ENCODE measurements at places on chromosomes 2 and 18.
A peak's percentile ranks its signal among the peaks of the same experiment; 100 is the strongest.

DNA sequence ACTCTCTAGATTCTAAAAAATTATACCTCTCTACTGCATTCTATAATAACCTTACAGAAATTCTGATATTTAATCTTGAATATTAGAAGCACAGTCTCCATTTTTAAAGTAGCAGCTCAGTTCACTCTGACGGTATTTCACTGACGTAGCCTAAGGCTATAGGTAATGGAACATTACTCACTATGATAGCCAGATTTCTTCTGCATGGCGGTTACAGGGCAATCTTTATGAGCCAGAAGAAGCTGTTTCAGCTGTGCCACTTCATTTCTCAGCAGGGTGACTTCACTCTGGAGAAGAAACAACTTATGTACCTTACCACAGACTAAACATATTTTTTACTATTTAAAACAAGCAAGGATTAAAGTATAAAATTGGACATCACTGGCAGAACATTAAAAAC, 75.3 kb upstream of the CHN1 start:
- DNase-seq: no peak
- H3K27me3 ChIP-seq: no peaks in the 10 kb centered on the region
- no peaks in the 10 kb centered on the region for H3K4me1 ChIP-seq
- no peak overlapping the region for H3K4me3 ChIP-seq
- no peak overlapping the region for H3K27ac ChIP-seq

GRCh38 chr18:8322486-8322885, 286.8 kb upstream of the RAB12 start:
- DNase-seq: no peak
- H3K36me3 ChIP-seq: no peaks in the 10 kb centered on the region
- no peaks in the 10 kb centered on the region for H3K4me1 ChIP-seq
- H3K27me3 ChIP-seq: no peaks in the 10 kb centered on the region

DNA sequence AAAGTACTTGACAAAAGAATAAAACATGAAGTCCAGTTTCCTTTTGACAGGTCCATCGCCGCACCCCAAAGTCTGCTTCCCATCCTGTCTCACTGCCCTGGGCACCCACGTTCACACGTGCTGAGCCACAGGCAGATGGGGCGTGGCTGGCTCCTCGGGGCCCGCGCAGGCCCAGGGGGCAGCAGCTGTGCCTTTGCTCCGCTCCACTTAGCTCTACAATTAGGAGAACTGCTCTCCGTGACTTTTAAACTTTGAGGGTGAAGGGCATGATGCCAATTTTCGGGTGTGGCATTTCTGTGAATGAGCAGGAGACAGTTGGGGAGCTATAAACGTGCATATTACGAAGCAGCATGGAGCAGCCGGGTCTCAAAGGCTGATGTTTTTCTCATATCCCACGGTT, 152.4 kb downstream of the TDRD15 start:
- no peak for DNase-seq
- peaks cover 4% of the 10 kb centered on the region for H3K4me1 ChIP-seq
- no peak overlapping the region for H3K27ac ChIP-seq
- no peaks in the 10 kb centered on the region for H3K36me3 ChIP-seq

DNA sequence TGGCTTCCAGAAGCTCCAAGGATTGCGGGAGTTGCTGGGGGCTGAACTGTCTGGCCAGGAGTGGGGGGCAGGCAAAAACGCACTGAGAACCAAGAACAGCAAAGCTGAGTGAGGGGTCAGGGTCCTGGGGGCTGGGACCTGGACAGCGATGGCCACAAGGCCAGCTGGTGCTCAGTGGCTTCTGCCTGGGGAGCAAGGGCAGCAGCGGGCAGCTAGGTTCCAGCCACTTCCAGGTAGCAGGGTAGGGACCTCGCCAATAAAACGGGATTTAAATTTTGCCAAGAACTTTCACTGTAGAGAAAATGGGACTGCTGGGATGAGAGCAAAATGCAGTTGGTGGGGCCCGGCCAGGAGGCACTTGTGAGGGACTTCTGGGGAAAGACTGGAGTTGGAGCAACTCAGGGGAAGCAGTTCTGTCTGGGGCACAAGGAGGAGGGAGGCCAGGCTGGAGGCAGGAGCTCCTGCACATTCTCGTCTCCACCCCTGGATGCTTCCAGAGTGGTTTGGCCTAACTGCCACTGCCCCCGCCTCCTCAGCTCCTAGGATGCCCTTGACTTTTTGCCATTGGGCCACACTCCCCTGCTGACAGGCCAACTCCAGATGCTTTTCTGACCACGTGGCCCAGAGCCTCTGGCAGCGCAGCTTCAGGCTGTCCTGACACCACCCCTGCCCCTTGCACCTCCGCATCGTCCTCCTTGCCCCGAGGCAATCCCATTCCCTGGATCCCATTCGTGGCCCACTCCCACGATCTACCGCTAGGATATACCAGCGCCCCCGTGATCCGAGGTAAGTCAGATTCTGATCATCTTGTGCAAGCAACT, 5.5 kb upstream of the CCDC74A start:
- H3K36me3 ChIP-seq: no peaks in the 10 kb centered on the region
- no peak for DNase-seq
- H3K27ac ChIP-seq: no peak overlapping the region
- H3K4me3 ChIP-seq: no peak overlapping the region
- H3K27me3 ChIP-seq: no peaks in the 10 kb centered on the region
- no peaks in the 10 kb centered on the region for H3K4me1 ChIP-seq

- no peak overlapping the region for H3K4me3 ChIP-seq
- no peaks in the 10 kb centered on the region for H3K27me3 ChIP-seq
- no peaks in the 10 kb centered on the region for H3K36me3 ChIP-seq
Observed at GRCh38 chr2:179951680-179952079, 55.4 kb downstream of the CWC22 start.

- DNase-seq: no peak
- H3K27me3 ChIP-seq: no peaks in the 10 kb centered on the region
- H3K4me1 ChIP-seq: no peaks in the 10 kb centered on the region
Observed at GRCh38 chr2:241111440-241111805, 9.3 kb upstream of the MTERF4 start.

DNA sequence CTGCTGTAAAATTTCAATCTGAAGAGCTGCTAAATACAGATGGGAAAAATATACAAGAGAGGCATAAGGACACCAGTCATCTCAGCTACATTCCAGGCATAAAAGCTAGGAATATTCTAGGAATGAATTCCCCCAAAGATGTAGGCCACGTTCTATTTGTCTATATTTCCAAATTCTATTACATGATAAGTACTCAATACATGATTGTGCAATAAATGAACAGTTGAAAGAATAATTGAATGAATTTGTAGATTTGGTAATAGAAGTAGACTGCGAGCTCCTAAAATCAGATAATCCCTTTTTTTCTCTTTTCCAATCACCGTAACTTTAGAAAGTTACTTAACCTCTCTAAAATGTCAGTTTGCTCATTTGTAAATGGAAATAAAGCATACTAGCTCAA, 48.5 kb upstream of the KCNH7 start:
- no peak overlapping the region for H3K27ac ChIP-seq
- H3K36me3 ChIP-seq: no peaks in the 10 kb centered on the region
- no peak for DNase-seq

GRCh38 chr2:71682341-71682740, 229.0 kb downstream of the DYSF start:
- DNase-seq: no peak
- no peaks in the 10 kb centered on the region for H3K36me3 ChIP-seq
- H3K27me3 ChIP-seq: no peaks in the 10 kb centered on the region
- peaks cover 10% of the 10 kb centered on the region for H3K4me1 ChIP-seq
- H3K4me3 ChIP-seq: no peak overlapping the region

- DNase-seq: no peak
- H3K36me3 ChIP-seq: no peaks in the 10 kb centered on the region
- no peaks in the 10 kb centered on the region for H3K4me1 ChIP-seq
- H3K4me3 ChIP-seq: no peak overlapping the region
- H3K27ac ChIP-seq: no peak overlapping the region
- no peaks in the 10 kb centered on the region for H3K27me3 ChIP-seq
Observed at GRCh38 chr2:150601280-150602038, 114.0 kb upstream of the RND3 start.

DNA sequence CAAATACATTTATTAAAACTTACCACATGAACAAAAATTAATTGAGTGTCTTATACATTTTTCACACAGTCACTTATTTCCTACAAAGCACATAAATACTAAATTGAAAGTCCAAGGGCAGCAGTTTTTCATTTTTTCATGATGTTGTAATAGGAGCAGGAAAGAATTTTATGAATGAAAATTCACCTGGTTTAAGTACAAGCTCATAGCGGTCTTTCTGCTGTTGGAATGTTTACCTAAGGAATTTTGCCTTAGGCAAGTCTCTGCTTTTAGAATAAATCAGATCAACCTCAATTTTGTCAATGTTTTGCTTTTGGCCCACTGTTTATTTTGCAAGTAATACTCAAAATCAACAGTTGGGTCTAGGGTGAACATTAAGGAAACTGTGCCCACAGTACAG, 40.0 kb downstream of the ETAA1 start:
- H3K27ac ChIP-seq: no peak overlapping the region
- H3K27me3 ChIP-seq: no peaks in the 10 kb centered on the region
- no peak for DNase-seq
- no peak overlapping the region for H3K4me3 ChIP-seq
- H3K4me1 ChIP-seq: no peaks in the 10 kb centered on the region

DNA sequence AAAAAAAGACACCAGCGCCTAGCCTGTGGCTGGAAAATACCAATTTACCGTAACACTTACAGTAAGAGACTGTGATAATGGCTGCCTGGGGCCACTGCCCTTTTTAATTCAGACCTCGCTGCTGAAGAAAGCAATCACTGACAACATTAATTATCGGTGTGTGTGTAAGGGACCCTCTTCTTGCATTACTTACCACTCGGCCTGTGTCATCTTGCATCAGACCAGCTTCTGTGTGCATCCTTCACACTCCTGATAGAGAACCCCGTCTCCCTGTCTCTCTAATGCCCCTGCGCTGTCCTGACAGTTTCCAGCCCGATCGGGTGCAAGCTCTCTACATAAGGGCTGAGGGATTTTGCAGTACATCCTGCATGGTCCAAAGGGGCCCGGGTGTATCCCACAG, 124.4 kb downstream of the ZNF516 start:
- no peak for DNase-seq
- no peaks in the 10 kb centered on the region for H3K36me3 ChIP-seq
- H3K27ac ChIP-seq: no peak overlapping the region
- H3K4me3 ChIP-seq: no peak overlapping the region

- H3K36me3 ChIP-seq: no peaks in the 10 kb centered on the region
- no peak overlapping the region for H3K27ac ChIP-seq
- no peaks in the 10 kb centered on the region for H3K27me3 ChIP-seq
- no peak for DNase-seq
- no peaks in the 10 kb centered on the region for H3K4me1 ChIP-seq
Observed at GRCh38 chr2:7973801-7974480, 707.9 kb upstream of the ID2 start.

GRCh38 chr2:102103992-102104871, 38.3 kb upstream of the IL1R1 start:
- H3K27me3 ChIP-seq: no peaks in the 10 kb centered on the region
- peak overlapping the region; percentile 83 for H3K27ac ChIP-seq

GRCh38 chr2:44618251-44619023, 256.7 kb downstream of the CAMKMT start:
- no peak overlapping the region for H3K27ac ChIP-seq
- no peak for DNase-seq
- no peak overlapping the region for H3K4me3 ChIP-seq
- no peaks in the 10 kb centered on the region for H3K4me1 ChIP-seq

GRCh38 chr2:149112068-149112467, 73.6 kb downstream of the LYPD6B start:
- no peak overlapping the region for H3K4me3 ChIP-seq
- H3K4me1 ChIP-seq: no peaks in the 10 kb centered on the region
- no peaks in the 10 kb centered on the region for H3K27me3 ChIP-seq
- no peak for DNase-seq
- H3K36me3 ChIP-seq: no peaks in the 10 kb centered on the region

- no peaks in the 10 kb centered on the region for H3K27me3 ChIP-seq
- no peak for DNase-seq
- no peak overlapping the region for H3K27ac ChIP-seq
- H3K36me3 ChIP-seq: no peaks in the 10 kb centered on the region
Observed at GRCh38 chr2:168758970-168759820, 43.2 kb upstream of the NOSTRIN start.

- H3K27me3 ChIP-seq: no peaks in the 10 kb centered on the region
- no peak overlapping the region for H3K27ac ChIP-seq
- DNase-seq: no peak
- no peaks in the 10 kb centered on the region for H3K4me1 ChIP-seq
Observed at GRCh38 chr18:40066368-40066767, 1888.7 kb upstream of the PIK3C3 start.

- no peaks in the 10 kb centered on the region for H3K36me3 ChIP-seq
- no peaks in the 10 kb centered on the region for H3K27me3 ChIP-seq
- no peak overlapping the region for H3K4me3 ChIP-seq
- no peak overlapping the region for H3K27ac ChIP-seq
Observed at GRCh38 chr2:60577682-60578283, 24.3 kb upstream of the BCL11A start.

DNA sequence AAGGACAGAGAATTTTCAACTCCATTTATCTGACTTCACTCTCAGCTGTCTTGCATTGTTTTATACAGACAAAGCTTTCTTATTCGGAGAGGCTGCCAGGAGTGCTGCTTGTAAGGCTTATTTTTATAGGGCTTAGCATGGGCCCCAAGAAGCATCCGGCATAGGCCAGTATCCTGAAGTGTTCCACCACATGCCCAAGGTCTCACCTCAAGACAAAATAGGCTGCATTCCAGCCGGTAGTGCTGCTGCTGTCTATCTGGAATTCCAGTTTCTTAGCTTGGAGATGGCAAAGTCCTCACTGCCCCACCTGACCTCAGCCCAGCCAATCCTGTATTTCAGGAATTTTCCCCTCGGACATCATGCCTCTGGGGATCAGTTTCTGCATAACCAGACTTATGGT, 47.6 kb upstream of the MCFD2 start:
- no peak overlapping the region for H3K4me3 ChIP-seq
- peaks cover 26% of the 10 kb centered on the region for H3K36me3 ChIP-seq
- peak overlapping the region; percentile 59 for H3K27ac ChIP-seq

GRCh38 chr18:68103561-68103960, 587.0 kb upstream of the DSEL start:
- no peaks in the 10 kb centered on the region for H3K27me3 ChIP-seq
- DNase-seq: no peak
- no peaks in the 10 kb centered on the region for H3K36me3 ChIP-seq
- no peak overlapping the region for H3K4me3 ChIP-seq
- H3K27ac ChIP-seq: no peak overlapping the region
- H3K4me1 ChIP-seq: no peaks in the 10 kb centered on the region

DNA sequence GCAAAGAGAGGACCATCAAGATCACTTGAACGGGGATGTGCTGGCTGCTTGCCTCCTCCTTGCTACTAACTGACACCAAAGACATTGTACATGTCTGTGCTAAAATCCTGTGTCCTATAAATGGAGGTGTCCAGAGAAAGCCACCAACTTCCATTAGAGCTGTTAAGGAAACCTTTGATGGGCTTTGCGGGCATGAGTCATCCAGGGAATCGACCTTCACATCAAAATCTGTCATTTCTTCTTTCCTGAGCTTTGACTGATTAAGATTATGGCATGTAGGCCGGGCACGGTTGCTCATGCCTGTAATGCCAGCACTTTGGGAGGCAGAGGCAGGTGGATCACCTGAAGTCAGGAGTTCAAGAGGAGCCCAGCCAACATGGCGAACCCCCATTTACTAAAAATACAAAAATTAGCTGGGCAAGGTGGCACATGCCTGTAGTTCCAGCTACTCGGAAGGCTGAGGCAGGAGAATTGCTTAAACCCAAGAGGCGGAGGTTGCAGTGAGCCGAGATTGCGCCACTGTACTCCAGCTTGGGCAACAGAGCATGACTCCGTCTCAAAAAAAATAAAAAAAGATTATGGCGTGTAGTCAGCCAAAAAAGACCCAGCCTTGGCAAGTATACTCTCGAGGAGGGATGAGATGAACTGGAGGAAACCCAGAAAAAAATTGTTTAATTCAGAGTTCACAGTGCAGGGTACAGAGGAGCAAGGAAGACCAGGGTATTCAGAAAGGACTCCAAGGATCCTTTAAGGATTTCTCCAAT, 115.8 kb downstream of the CABLES1 start:
- H3K36me3 ChIP-seq: peaks cover 6% of the 10 kb centered on the region
- H3K4me3 ChIP-seq: no peak overlapping the region
- no peak for DNase-seq
- H3K27me3 ChIP-seq: no peaks in the 10 kb centered on the region
- H3K4me1 ChIP-seq: peaks cover 16% of the 10 kb centered on the region
- H3K27ac ChIP-seq: peak overlapping the region; percentile 27

Data from vagina (tissue), 2 donors.